ENCODE measurements at places on chromosomes 2 and 18. TPM values are rescaled to one million over a fixed set of nuclear protein-coding genes. Genes with fewer than 3 reads are reported as not detected.

OR6B2 gene
- total RNA-seq = not detected

POTEJ gene
- 8.5 TPM for total RNA-seq

SERPINB3 gene
- 8.5 TPM for total RNA-seq

VWC2L gene
- not detected for total RNA-seq

REG3G gene
- total RNA-seq = not detected

KCNK3 gene
- total RNA-seq = 11.1 TPM

TEKT4 gene
- total RNA-seq = 1.6 TPM

- DNase-seq = peak; percentile 92
Measured at GRCh38 chr2:65432227-65433190, at the start of gene SPRED2. Gene SPRED2 (minus strand): TSS chr2:65432599. CDS start chr2:65431987, 612 bp downstream.

GRCh38 chr2:112001136-112001715 is 53.8 kb upstream of the TMEM87B start:
- no peak for DNase-seq

GRCh38 chr2:30691948-30692828 is 115.1 kb downstream of the CAPN13 start:
- no peak for DNase-seq

DNA sequence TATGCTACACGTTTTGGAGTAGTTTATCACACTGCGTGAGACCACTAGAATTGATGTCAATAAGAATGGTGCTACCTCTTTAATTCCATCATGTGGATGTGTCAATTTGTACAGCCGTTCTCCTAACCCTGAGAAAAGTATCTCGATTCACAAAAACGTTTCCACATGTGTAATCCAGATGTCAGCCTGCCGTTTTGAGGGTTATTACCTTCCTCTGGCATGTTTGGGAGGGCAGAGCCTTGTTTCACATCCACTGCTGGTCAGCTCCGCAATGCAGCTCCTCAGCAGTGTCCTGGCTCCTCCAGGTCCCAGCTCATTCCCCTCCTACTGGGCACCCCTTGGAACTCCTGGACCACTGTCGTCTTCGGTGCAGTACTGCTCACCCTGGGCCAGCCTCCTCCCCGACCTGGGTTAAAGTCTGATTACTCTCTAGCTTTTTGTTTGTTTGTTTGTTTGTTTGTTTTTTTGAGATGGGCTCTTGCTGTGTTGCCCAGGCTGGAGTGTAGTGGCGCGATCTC is 34.6 kb downstream of the COPS7B start:
- no peak for DNase-seq

DNA sequence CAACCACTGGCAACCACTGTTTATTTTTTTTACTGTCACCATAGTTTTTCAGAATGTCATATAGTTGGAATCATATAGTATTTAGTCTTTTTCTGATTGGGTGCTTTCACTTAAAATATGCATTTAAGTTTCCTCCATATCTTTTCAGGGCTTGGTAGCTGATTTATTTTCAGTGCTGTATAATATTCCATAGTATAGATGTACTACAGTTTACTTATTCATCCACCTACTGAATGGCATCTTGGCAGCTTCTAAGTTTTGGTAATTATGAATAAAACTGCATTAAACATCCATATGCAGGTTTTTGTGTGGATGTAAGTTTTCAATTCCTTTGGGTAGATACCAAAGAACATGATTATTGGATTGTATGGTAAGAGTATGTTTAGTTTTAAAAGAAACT is 23.0 kb downstream of the CFAP221 start:
- DNase-seq = no peak

DNA sequence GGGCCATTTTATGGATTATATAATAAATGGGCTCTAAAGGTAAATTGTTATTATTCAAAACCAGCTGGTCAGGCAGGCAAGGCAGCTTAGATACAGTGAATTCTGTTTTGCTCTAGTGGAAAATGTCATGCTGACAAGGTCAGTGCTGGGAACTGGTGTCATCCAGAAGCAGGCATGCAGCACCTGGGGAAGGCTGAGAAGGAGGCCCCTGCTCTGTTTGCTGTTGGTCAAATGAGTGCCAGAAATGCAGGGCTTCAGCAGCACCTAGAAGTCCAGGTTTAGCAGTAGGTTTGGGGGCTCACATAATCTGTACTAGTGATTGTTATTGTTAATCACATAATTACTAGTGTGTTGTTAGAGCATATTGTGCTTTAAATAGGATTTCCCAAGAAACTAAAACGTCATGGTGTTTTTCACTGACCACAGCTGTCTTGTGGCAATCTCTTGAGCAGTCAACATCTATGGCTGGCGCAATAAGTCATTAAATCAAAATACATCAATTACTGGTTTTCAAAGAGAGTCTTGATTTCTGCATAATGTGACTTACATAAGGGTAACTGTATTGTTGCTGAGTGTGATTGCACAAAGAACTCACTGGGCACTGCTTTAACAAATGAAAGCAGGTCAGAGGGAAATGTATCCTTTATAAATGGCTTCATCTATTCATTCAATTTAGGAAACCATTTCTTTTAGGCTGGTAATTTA is 99.1 kb downstream of the MYO3B start:
- no peak for DNase-seq

GRCh38 chr2:46470114-46470628 is 9.2 kb upstream of the TMEM247 start:
- DNase-seq = no peak

- no peak for DNase-seq
Measured at GRCh38 chr2:120669121-120669952, 66.3 kb upstream of the GLI2 start.

GRCh38 chr2:86624267-86624547 is 542 bp upstream of the RNF103 start:
- peak; percentile 9 for DNase-seq

- DNase-seq = no peak
Measured at GRCh38 chr2:221064880-221065279, 507.2 kb downstream of the EPHA4 start.

GRCh38 chr2:7497178-7497577 is 580.0 kb downstream of the RNF144A start:
- no peak for DNase-seq

DNA sequence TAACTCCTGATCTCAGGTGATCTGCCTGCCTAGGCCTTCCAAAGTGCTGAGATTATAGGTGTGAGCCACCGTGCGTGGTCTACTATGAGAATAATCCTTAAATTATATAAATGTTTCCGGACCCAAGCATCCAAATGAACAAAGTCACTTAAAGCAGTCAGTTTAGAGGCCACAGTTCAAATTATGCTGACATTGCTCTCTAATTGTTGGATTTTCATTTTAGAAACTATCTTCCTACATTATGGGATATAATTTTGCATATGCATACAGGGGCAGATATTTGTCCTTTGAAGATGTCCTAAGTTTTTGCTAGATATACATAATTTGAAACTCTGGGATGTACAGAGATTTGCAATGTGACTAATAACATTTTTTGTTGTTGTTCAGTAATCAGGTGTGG is 390.1 kb downstream of the RND3 start:
- DNase-seq = no peak

DNA sequence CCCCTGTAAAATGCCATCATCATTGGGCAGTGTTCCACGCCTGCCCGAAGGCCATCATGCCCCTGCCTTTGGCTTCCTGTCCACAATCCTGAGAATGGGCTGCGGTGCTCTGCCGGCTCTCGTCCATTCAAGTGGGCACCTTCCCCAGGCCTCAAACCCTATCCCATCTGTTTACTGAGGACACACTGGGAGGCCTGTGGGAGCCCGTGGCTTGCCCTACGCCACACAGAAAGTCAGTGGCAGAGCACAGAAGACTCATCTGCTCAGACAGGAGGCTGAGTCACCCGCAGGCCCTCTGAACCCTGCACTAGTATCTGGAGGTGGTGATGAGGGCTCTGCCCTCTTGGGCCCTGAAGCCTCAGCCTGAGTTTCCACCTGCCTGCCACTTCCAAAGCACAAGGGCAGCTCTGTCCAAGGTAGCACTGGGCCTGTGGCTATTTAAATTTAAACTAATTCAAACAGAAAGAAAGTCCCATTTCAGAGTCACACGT is 19.1 kb upstream of the ANKRD53 start:
- DNase-seq = no peak

- DNase-seq = no peak
Measured at GRCh38 chr2:238431-238830, 25.4 kb downstream of the SH3YL1 start.

GRCh38 chr2:3398857-3399256 is 19.4 kb downstream of the TRAPPC12 start:
- DNase-seq = no peak

DNA sequence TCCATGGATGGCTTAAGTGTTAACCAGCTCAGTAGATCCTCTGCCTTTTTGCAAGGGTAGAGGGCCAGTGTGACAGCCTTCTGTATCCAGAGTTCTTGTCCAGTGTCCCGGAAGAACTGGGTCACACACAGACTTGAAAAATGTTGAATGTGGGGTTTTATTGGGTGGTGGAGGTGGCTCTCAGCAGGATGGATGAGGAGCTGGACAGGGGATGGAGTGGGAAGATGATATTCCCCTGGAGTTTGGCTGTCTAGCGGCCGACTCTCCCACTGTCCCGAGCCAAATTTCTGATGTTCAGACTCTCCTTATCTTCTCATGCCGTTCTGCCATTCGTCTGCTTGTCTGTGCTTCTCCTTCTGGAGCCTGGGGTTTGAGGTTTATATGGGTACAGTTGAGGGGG is 72.6 kb downstream of the MYO3B start:
- DNase-seq = no peak

- peak; percentile 74 for DNase-seq
Measured at GRCh38 chr2:23617167-23617810, 232.3 kb downstream of the KLHL29 start.

DNA sequence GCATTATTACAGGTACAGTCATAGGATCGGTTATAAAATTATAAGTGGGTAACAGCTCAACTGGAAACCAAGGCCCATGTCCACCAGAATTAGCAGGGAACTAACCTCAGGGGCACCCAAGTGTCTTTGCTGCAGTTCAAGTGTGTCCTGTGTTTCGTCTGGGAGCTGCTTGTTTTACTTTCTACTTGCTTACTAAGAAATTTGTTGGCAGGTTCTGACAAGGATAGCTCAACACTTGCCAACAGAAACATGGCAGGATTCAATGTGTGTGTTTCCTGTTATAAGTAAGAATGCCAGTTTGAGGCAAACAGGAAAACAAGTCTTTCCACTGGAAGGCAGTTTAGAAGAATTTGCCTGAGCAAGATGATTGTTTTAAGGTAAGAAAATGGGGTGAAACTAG is 104.5 kb downstream of the EPHA4 start:
- peak; percentile 47 for DNase-seq

- DNase-seq = no peak
Measured at GRCh38 chr2:96835830-96836229, 8.0 kb downstream of the ANKRD23 start.

DNA sequence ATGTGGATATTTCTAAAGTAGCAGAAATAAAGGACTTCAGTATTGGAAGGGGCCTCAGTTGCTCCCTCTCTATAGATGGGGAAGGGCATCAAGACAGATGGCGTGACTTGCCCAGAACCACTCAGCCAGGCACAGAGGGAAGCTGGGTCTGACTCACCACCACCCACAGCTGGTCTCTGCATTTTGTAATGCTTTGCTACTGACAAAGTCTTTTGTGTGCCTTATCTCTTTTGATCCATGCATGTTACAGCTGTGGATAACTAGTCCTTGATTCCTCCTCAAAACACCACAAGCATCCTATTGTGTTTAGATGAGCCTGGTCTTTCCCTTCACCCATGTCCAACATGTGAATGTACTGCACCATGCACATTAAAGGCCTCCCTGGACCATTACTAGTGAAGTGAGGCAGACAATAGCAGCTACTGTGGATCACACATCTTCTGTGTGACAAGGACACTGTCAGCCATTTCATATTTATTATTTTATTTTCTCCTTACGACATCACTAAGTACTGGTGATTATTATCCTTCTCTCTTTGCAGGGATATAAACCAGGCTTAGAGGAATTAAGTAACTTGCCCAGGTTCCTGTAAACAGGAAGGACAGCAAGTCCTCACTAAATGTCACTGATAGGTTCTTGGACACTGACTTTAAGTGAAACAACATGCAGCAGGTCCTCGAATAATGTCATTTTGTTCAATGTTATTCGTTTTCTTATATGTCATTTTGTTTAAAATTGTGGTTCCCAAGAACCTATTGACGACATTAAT is 29.6 kb upstream of the IL37 start:
- DNase-seq = no peak
